ENCODE measurements at places on chromosomes 7 and 10.

DNA sequence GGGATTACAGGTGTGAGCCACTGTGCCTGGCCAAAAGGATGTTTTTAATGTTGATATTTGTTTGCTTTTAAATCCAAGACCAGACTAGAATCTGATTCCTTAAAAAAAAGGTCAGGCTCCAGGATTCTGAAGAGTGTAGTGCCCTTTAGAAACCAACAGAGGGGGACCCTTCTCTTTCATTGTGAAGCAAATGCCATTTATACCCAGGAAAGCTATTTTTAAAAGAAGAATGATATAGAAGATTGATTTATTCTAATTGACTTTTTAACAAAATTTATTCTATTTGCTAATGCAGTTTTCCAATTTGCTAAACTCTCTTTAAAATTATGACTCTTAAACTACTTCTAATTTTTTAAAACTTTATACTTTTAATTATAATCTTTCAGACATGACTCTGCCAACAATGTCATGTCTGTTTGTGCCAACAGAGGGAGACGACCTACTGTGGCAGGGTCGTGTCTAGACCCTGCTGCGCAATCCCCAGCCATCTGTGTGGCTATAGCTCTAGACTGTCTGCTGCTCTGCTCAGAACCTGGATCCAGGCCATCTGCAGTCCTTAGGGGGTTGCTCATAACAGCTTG lies 201.0 kb upstream of the IMMP2L start:
- H3K27me3 ChIP-seq: no peaks in the 10 kb centered on the region
- H3K4me3 ChIP-seq: no peak overlapping the region
- H3K4me1 ChIP-seq: no peaks in the 10 kb centered on the region
- no peaks in the 10 kb centered on the region for H3K36me3 ChIP-seq
- H3K27ac ChIP-seq: no peak overlapping the region

- no peak for DNase-seq
- H3K27ac ChIP-seq: no peak overlapping the region
- H3K27me3 ChIP-seq: peaks cover 69% of the 10 kb centered on the region
- peak overlapping the region; percentile 67 for H3K4me3 ChIP-seq
- no peaks in the 10 kb centered on the region for H3K36me3 ChIP-seq
Observed at GRCh38 chr10:103493916-103494877, 692 bp downstream of the NEURL1 start.

- H3K4me3 ChIP-seq: no peak overlapping the region
- DNase-seq: no peak
- no peak overlapping the region for H3K27ac ChIP-seq
Observed at GRCh38 chr10:126227762-126228134, 160.5 kb downstream of the ADAM12 start.

DNA sequence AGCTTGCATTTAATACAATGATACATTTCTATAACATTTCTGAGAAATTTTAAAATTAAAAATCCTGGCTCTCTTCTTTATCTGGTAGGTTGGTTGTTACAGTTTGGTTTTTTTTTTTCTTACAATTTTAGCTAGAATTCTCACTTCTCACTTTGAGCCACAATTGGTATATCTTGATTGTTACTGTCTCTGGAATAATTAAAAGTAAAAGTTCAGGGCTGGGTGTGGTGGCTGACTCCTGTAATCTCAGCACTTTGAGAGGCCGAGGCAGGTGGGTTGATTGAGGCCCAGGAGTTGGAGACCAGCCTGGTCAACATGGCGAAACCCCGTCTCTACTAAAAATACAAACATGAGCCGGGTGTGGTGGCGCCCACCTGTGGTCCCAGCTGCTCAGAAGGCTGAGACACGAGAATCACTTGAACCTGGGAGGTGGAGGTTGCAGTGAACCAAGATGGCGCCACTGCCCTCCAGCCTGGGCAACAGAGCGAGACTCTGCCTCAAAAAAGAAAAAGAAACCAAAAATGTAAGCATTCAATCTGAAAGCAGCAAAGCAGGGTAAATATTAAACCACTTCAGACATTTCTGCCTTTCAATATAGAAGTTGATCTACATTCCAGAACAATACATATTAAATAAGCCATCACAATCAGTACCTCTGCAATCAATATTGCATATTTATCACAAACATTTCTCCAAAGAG lies 88.6 kb upstream of the PFKP start:
- no peak overlapping the region for H3K27ac ChIP-seq
- no peak for DNase-seq
- no peak overlapping the region for H3K4me3 ChIP-seq
- H3K4me1 ChIP-seq: no peaks in the 10 kb centered on the region

- no peaks in the 10 kb centered on the region for H3K27me3 ChIP-seq
- DNase-seq: no peak
- H3K27ac ChIP-seq: peak overlapping the region; percentile 96
- peak overlapping the region; percentile 90 for H3K4me3 ChIP-seq
- H3K36me3 ChIP-seq: peaks cover 75% of the 10 kb centered on the region
Observed at GRCh38 chr7:150370612-150371071, 2.0 kb downstream of the REPIN1 start.

DNA sequence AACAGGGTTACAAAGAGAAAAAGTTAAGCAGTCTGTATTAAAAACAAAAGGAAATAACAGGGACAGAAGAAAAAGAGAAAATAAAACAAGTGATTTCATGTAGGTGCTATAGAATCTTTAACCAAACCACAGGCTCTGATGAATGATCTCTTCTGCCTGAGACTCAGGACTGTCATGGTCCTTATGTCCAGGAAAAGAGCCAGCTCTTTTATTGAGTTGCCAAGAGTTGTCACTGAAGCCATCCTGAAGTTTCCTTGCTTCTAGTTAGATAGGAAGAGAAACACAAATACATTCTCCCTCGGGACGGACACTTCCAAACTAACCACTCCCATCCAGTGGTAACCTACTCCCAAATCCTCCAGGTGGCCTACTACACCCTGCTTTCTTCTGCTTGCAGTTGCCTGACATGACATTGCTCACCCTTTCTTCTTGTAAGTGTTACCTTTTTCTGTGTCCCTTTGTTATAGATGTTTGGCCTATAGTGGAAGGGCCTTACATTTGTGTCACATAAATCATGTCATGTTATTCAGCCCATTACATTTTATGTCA lies 346.7 kb downstream of the NRG3 start:
- H3K27me3 ChIP-seq: no peaks in the 10 kb centered on the region
- no peak overlapping the region for H3K4me3 ChIP-seq
- no peak overlapping the region for H3K27ac ChIP-seq
- H3K4me1 ChIP-seq: no peaks in the 10 kb centered on the region

GRCh38 chr10:20785174-20785573 lies 111.9 kb downstream of the NEBL start:
- H3K27me3 ChIP-seq: no peaks in the 10 kb centered on the region
- no peaks in the 10 kb centered on the region for H3K4me1 ChIP-seq
- no peak overlapping the region for H3K27ac ChIP-seq
- H3K36me3 ChIP-seq: no peaks in the 10 kb centered on the region
- H3K4me3 ChIP-seq: no peak overlapping the region
